ENCODE measurements at places on chromosomes 7 and 10. TPM values are rescaled to one million over a fixed set of nuclear protein-coding genes. Genes with fewer than 3 reads are reported as not detected.

The GPR26 gene
- polyA plus RNA-seq: 0.07 TPM

- DNase-seq: peak; percentile 50
These were observed 306.5 kb upstream of the NFE2L3 start for GRCh38 chr7:25845464-25845863.

DNA sequence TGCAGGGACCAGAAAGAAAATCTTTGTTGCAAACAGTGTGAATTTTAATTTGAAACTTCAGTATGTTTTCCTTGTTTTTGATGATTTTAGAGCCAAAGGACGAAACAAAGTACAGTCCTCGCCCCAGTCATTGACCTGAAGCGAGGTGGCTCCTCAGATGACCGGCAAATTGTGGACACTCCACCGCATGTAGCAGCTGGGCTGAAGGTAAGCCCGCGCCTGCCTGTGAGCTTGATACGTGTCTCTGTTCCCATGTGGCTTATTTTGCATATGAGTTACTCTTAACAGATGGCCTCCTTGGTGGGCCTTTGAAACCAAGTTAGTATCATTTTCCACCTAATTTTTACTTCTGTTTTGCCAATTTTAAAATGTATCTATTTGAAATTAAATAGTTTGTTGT lies 12.3 kb downstream of the RBM17 start:
- no peak for DNase-seq

- no peak for DNase-seq
These were observed 839 bp downstream of the IKZF5 start for GRCh38 chr10:123007558-123008354.

DNA sequence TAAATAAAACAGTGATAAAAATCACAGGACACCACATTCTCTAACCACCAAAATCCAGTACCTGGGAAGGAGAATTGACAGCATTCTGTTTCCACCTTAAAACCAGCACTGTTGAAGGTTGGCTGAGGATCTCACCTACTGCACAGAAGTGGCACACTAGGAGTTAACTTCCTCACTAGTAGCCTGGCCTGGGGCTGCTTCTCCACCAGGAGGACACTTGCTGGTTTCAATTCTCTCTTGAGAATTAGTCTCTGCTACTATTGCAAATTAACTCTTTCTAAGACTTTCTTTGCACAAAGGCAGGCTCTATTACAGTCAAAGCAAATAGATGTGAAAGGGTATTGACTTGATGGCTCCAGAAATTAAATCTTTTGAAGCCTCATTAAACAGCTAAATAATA lies 2.3 kb upstream of the CTTNBP2 start:
- DNase-seq: no peak

DNA sequence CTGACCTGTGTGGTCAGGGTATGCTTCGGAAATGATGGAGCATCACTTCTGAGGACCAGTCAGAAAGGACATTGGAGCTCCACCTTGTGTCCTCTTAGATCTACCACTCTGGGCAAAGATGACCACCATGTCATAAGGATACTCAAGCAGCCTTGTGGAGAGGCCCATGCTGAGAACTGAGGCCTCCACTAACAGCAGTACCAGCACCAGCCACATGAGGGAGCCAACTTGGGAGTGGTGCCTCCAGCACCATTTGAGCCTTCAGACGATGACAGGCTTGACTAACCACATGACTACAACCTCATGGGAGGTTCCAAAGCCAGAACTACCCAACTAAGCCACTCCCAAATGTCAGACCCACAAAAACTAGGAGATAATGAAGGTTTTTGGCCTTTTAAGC lies 116.0 kb downstream of the NPTX2 start:
- DNase-seq: no peak

The DPP6 gene
- polyA plus RNA-seq: 44.9 TPM

The ENKUR gene
- polyA plus RNA-seq: 4.1 TPM

- no peak for DNase-seq
These were observed 50.8 kb upstream of the CREB5 start for GRCh38 chr7:28361551-28361950.
